ENCODE measurements at places on chromosomes 4 and X.

DNA sequence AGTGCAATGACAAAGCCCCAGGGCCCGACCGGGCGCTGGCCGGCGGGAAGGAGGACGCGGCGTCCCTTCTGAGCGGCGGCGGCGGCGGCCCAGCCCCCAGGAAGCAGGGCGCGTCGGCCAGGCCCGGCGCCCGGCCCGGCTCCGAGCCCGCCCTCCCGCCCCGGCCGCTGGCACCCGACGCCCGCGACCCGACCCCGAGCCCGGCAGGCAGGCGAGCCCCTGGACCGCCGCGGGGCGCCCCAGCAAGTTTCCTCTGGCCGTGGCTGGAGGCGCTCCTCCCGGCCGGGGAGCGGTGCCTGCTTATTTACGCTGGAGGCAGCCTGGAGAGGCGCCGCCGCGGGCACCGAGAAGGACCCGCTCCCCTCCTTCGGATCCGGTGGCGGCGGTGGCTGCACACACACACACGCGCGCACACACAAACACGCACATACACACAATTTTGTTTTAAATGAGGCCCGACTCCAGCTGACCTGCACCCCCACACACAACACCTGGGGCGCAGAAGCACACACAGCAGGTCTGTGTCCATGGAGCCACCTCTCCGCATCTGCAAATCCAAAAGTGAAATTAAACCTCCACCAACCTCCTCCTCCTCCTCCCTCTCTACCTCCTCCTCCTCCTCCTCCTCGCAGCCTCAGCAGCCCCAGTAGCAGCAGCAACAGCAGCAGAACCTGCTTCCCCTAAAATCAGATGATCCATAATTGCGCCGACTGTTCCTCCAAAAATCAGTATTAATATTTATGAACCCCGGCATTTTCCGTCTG lies 669 bp downstream of the IRF2 start:
- DNase-seq = peak; percentile 64

DNA sequence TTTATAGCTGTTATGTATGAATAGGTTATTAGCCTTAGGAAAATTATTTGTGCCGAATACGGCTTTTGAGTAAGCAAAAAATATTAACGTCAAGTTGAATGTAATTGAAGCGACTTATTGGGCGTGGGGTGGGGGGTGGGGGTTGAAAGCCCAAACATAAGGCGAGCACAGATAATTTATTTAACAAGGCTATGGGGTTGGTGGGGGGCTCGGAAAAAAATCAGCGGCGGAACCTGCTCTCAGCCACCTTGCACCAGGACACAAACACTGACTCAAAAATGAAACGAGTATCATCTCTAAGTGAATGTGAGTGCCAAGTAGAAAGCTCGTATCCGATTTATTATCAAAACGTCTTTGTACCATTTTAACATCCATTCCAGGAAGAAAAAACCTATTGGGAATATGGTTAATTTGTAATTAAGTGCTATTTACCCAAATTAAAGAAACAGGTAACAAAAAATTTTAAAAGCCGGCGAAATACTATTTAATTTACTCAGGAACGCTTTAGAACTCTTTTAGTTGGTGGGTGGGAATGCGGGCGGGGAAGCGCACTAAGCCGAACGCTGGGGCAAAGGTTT lies 902 bp upstream of the LARP1B start:
- DNase-seq = no peak

DNA sequence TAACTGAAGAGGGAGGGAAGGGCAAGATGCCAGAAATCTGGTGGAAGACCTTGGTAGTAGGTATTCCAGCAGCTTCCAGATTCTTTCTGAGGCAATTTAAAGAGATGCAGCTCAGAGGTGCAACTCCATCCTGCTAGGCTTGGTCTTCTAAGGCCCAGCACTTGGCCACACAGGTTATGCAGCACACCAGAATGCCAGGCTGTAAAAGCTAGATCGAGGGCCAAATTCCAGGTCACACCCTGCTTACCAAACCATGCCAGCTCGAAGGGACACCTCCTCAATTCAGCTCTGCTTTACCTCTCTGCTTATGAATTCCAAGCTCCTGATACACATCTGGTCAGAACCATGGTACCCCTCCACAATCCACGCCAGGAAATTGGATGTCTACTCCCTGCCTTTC lies 19.8 kb upstream of the ATXN3L start:
- DNase-seq = no peak

DNA sequence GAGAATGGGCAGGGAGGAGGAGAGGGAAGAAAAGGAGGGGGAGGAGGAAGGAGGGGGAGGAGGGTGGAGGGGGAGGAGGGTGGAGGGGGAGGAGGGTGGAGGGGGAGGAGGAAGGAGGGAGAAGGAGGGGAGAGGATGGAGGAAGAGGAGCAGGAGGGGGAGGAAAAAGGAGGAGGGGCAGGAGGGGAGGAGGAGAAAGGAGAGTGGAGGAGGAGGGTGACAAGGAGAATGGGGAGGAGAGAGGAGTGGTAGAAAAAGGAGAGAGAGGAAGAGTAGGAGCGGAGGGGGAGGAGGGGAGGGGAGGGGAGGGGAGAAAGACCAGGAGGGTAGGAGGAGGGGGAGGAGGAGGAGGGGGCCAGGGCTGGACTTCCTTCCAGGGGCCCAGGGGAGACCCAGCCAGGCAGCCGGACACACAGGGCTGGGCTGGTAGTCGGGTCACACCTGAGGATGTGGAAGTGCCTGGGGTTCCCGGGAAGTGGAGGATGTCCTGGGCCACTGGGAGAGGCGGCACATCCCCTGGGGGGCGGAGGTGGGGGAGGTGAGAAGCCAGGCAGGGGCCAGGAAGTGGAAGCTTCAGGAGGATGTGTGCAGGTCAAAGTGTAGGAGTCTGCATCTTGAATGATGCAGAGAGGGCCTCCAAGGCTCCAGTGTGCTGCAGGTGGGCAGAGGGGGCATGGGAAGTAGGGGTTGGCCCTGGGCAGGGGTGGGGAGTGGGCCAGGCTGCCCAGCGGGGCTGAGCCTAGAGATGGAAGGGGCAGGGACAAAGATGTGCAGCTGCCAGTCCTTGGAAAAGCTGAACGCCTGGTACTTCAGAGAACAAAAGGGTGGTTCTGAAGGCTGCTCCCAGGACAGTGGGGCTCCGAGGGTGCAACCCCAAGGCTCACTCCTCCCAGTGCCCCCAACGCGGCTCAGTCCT lies 18.8 kb downstream of the IL3RA start:
- no peak for DNase-seq

DNA sequence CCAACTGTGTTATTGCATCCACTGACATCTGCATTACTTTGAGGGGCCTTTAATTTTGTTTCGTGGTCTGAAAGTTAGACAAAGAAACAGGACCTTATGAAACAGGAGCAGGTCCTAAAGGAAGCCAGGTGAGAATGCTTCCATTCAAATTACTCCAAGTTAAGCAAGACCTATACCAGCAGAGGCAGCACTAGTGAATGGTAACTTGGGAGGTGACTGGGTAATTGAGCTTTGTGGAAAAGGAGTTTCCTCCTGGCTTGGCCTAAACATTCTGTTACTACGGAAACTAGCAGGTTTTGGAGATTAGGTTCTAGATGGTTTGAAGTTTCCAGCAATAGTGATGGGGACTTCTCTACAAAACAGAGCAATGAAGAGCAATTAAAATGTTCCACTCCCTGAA lies 173.5 kb downstream of the NKX6-1 start:
- DNase-seq = no peak

DNA sequence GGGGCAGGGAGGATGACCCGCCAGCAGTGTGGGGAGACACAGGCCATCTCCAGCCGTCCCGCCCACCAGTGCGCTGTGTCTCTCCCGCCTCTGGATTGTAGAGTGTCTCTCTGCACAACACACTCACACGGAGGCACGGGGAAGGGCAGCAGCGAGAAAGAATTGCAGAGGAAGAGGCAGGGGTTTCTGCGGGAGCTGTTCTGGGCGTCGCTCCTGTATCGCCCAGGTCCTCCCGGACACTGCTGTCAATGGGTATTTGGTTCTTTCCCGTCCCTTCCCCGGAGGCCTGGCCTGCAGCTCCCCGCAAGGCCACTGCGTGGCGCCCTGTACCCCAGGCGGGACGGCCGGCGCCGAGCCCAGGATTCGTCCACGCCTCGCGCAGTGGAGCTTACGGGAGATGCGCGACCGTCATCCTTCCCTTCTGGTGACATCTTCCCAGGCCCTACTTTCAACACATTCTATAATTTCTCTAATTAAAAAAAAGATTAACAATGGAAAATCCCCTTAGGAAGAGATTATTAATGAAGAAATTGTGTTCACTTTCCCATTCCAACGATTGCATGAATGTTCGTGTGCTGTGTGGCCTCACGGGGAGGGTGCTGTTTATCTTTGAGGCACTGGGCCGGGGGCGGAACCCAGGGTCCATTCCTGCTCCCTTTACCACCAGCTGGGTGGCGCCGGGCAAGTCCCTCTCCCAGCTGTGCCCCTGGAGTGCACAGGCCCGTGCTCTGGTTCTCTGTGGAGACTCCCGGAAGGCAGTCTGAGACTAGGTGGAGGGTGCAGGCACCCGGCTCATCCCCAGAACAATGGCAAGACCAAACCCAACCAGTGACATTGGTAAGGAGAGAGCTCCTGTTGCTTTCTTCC lies 95.7 kb downstream of the CPZ start:
- peak; percentile 44 for DNase-seq

All from activated T-cell treated with anti-CD3 and anti-CD28 coated beads, Interleukin-2, amount 50 U/mL, for 48 hours (primary cell).